KBM-7 (cell line): ENCODE measurements at places on chromosomes 2 and 18.

DNA sequence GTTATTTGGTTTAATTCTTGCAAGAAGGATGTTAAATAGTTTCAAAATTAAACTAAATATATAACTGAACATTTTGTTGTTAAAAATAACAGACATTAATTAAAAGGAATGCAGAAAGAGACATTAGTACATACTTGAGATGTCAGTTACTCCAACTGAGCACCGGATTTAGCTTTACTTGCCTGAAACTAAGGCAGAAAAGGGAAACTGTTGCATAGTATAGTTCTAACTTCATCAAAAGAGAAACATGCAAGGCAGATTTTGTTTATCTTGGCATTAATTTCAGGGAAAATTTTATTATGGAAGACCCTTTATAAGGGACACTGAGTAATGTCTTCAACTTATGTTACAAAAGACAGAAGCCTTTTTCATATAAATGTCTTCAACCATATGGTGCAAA lies 218.3 kb downstream of the STK39 start:
- DNase-seq, result no peak

DNA sequence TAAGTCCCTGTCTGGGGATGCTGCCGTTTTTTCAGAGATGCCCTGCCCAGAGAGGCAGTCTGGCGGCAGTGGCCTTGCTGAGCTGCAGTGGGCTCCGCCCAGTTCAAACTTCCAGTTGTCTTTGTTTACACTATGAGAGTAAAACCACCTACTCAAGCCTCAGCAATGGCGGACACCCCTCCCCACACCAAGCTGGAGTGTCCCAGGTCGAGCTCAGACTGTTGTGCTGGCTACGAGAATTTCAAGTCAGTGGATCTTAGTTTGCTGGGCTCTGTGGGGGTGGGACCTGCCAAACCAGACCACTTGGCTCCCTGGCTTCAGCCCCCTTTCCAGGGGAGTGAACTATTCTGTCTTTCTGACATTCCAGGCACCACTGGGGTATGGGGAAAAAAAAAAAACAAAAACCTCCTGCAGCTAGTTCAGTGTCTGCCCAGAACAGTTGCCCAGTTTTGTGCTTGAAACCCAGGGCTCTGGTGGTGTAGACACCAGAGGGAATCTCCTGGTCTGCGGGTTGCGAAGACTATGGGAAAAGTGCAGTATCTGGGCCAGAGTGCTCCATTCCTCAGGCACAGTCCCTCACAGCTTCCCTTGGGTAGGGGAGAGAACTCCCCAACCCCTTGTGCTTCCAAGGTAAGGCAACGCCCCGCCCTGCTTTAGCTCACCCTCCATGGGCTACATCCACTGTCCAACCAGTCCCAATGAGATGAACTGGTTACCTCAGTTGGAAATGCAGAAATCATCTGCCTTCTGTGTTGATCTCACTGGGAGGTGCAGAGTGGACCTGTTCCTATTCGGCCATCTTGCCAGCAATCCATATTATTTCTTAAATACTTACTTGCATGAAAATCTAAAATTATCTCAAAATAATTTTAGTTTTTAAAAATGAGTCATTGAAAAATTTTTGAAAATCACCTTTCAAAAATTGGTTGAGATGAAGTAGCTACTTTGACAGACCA lies 338.0 kb downstream of the OSR1 start:
- no peak for DNase-seq

- DNase-seq, result no peak
Observed at GRCh38 chr2:96470636-96471035, 34.5 kb downstream of the NEURL3 start.

GRCh38 chr2:229095472-229095871 lies 175.6 kb downstream of the PID1 start:
- DNase-seq, result no peak

DNA sequence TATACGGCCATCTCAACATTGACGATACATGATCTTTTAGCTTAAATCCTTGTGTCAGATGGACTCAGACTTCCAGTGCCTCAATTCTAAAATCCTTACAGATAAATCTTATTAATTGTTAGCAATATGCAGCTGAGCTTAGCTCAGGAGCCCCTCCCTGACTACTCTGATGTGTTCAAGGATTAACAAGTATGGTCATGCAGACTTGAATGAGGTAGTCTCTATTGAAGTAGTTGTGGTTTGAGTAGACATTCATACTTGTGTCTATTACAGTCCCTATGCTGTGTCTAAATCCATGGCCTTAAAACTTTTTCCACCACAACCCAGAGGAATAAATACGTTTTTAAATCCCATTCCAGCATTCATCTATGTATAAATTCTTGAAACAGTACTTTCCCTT lies 119.5 kb downstream of the NUP35 start:
- no peak for DNase-seq

- no peak for DNase-seq
Observed at GRCh38 chr2:8831516-8831915, 5.9 kb downstream of the KIDINS220 start.

- no peak for DNase-seq
Observed at GRCh38 chr2:210523650-210524289, 32.6 kb upstream of the CPS1 start.

DNA sequence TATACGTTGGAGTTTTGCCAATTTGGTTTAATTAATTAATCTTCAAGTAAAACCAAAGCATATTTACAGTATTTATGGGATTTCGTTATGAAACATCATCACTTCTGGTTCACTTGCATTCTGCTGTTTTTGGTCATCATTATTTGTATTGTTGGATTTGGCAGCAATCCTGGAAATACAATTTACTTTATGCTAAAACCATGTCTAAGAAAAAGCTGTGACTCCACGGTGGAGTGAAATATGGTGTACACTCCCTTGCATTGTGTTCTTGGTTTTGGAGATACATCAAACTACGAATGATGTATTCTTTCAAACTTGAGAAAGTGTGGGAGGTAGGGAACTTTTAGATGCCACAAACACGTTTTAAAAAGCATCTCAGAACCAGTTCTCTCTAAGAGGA lies 106.4 kb downstream of the CTAGE1 start:
- DNase-seq, result no peak

- DNase-seq, result peak; percentile 39
Observed at GRCh38 chr2:86185517-86186212, 9.6 kb downstream of the IMMT start.

DNA sequence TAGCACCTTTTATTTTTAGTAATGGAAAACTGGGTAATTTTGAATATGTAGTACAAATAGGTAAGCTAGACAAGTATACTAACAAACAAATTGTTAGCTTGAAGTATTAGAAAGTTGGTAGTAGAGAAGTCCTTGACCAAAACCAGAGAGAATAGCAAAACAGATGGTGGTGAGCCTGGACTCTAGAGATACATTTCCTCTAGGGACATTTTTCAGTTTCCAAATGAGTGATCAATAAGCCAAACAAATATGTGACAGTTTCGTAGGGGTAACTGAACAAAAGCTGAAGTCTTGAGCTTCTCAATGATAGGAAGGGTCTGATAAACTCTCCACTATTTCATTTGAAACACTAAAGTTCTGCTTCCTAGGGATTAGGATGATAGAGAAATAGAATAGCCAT lies 692.0 kb upstream of the FAM98A start:
- no peak for DNase-seq

DNA sequence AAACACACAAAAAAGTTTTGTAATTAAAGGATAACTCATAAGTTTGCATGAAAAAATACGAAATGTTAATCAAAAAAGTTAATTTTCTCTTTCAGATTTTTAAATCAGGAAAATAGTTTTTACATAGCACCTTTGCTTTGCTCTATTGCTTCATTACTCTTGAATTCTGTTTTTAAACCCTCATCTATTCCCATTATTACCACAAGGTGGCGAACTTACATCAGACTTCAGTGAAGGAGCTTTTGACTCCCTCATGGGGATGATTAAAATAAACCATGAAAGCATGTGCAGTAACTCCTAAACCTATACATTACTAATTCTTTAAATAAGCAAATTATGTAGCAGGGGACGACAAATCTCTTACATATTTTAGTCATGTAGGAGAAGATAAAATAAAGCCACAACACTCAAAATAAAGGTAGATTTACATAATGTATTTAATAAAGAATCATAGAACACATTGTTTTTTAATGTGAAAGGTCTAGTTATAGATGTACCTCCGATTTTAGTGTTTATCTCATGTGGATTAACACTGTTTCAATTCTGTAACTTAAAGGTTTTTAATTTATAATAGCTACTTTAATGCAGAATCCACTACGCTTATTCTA lies 105.2 kb downstream of the NETO1 start:
- DNase-seq, result peak; percentile 57

GRCh38 chr2:39521876-39522517 lies 84.9 kb upstream of the MAP4K3 start:
- no peak for DNase-seq

GRCh38 chr2:106232638-106233349 lies 38.7 kb upstream of the UXS1 start:
- DNase-seq, result no peak

DNA sequence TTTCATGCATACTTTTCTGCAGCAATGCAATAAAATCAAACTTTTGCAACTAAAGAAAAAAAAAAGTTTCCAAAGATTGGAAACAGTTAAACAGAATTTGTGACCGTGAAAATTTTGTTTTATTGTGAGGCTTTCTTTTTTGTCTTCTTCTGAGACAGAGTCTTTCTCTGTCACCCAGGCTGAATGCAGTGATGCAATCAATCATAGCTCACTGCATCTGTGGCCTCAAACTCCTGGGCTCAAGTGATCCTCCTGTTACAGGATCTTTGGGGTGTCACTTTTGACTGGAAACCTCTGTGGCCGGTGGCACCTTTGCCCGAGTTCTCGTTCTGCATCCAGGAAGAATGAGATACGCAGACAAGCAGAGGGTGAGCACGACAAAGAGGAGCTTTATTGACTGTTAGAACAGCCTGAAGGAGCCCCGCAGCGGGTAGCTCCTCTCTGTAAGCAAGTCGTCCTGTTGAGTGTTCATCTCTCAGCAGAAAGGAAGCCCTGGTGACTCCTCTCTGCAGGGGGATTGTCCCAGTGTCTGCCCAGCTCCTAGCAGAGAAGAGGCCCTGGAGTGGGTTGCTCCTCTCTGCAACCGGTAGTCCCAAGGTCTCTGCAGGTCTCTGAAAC lies 16.9 kb upstream of the ILKAP start:
- DNase-seq, result no peak

DNA sequence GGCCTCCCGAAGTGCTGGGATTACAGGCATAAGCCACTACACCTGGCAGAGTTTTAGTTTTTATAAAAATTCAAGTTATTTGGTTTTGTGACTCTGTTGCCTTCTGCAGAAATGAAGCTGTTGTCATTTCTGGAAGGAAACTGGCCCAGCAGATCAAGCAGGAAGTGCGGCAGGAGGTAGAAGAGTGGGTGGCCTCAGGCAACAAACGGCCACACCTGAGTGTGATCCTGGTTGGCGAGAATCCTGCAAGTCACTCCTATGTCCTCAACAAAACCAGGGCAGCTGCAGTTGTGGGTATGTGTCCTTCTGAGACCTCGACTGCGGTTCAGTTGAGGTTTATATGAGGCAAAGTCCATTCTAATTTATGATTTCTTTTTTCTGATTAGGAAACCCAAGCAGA lies 7.2 kb downstream of the MTHFD2 start:
- DNase-seq, result peak; percentile 40

- no peak for DNase-seq
Observed at GRCh38 chr2:25251422-25252273, 83.3 kb upstream of the POMC start.

- DNase-seq, result no peak
Observed at GRCh38 chr18:69757733-69758132, 189.9 kb downstream of the CD226 start.

- no peak for DNase-seq
Observed at GRCh38 chr2:127860130-127860529, 2.2 kb upstream of the POLR2D start.

DNA sequence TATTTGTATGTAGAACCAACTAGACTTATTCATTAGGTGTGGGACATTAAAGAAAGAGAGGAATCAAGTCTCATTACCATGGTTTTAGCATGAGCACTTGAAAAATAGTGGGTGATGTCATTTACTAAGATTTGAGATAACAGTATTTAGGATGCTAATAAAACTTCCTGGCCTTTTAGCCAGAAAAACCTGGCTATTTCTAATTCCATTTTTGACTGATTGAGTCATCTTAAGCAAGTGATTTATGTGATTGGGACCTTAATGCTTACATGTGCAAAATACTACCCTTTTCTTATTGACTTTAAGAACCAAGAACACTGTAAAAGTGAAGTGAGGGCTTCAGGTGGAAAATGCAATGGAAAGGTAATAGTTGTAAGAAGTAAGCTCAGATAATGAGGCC lies 196.8 kb upstream of the SESTD1 start:
- no peak for DNase-seq

DNA sequence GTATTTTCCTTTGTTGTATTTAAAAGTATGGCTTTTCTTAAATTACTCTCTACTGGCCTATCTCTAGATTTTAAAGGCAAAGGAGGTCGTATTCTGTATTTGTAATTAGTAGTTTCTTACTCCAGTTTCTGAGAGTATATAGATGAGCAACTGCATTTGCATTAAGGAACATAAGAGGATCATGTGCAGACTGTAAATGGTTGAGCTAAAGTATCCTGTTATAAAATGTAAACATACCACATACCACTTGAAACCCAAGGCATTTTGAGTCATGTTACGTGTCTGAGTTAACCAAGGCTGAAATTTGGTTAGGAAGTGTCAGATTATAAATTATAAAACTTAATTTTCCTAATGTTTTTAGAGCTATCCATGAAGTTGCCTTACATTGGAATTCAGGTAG lies 76.3 kb downstream of the GPD2 start:
- DNase-seq, result no peak

DNA sequence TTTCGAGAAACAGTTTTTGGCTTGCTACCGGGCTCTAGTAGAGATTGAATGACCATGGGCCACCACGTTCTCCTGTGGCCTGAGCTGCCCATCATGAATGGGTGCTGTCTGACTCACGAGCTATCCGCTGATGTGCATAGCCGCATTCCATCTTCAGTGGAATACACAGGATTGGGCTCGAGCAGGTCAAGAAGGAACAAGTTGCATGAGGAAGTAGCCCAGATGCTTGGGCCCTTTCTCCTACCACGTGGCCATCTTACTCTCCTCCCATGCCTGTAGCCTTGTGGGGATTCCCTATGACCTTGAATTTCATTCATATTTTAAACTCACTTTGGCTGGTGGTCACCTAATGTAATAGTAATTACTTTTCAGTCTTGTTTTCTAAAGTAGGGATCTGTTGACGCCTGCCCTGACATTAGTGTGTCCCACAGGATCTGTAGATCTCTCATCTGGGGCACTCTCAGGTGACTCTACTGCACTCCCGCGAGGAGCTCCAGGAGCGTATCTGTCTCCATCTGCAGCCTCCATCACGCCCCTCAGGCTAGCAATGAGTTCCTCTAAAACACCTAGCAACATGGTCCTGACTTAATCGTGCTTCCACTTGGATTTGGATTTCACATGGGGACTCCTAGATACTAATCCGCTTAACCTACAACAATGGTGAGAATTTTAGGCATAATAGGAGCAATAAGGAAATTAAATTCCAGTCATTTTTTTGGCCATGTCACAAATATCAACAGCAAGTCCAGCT lies 67.8 kb downstream of the PSMG2 start:
- DNase-seq, result no peak

GRCh38 chr2:3434654-3435053 lies 55.2 kb downstream of the TRAPPC12 start:
- DNase-seq, result no peak

- peak; percentile 33 for DNase-seq
Observed at GRCh38 chr2:175414882-175415487, 233.5 kb upstream of the ATP5MC3 start.
